Gastroesophageal sphincter (tissue), 4 donors: ENCODE measurements at places on chromosomes 12 and 14.

- no peak for ATAC-seq
These were observed 12.6 kb upstream of the PUS1 start for GRCh38 chr12:131916306-131917138.

DNA sequence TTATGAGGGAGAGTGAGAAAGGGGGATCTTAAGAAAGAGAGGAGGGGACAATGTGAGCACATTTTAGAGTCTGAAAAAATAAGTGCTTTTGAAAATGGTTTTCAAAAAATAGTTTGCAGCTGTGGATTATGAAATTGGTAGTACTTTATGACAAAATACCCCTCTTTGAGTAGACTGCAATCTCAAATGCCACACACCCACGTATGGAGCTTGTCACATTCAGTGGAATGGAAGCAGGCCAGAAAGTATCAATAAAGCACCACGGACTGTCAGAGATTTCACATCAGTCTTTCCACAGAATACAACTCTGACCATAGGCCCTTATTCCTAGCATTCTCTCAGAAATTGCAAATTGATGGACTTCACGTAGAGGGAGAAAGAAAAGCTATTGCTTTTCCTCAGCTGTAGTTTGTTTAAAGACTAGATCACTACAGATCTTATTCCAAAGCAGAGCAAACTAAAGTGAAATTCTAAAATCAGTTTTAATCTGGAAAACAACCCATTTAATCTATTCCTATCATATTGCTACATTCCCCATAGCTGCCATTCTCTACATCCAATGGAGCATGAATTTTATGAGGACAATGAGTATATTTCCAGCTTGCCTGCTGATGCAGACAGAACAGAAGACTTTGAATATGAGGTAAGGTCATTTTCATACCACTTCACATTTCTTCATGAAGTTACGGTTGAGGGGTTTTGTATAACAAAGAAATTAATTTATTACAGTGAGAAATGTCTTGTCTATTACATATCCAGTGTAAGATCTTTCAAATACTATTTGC is 321.3 kb downstream of the PDZRN4 start:
- ATAC-seq: no peak

GRCh38 chr14:62896932-62897456 is 148.3 kb downstream of the KCNH5 start:
- no peak for ATAC-seq

- peak; percentile 95 for ATAC-seq
These were observed 8.5 kb downstream of the WSB2 start for GRCh38 chr12:118052324-118053070.

- ATAC-seq: no peak
These were observed 191.4 kb upstream of the BCL2L14 start for GRCh38 chr12:11879306-11879705.

- ATAC-seq: no peak
These were observed 273.7 kb downstream of the DAD1 start for GRCh38 chr14:22315336-22315735.

GRCh38 chr12:112190231-112191025 is 65.1 kb downstream of the TRAFD1 start:
- ATAC-seq: no peak

DNA sequence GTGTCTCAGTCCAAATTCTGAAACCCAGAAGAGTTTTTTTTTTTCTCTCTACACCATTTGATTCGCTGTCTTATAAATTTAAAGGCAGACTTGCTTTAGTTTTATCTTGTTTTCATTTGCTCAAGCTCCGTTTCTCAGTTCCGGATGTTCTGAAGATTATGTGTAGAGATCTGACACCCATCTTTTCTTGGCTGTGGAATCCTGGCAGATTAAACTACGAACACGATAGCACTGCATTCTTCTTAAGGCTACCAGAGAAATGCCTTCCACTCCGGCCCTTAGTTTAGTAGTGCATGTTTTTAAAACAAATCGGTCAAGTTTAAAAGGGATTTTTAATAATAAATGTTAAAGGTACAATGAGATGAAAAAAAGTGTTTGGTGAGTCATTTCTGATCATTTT is 106.4 kb downstream of the LMO3 start:
- ATAC-seq: no peak

- ATAC-seq: no peak
These were observed 38.0 kb upstream of the ESRRB start for GRCh38 chr14:76337635-76338545.

- ATAC-seq: no peak
These were observed 120.4 kb downstream of the TBX5 start for GRCh38 chr12:114285554-114285953.

DNA sequence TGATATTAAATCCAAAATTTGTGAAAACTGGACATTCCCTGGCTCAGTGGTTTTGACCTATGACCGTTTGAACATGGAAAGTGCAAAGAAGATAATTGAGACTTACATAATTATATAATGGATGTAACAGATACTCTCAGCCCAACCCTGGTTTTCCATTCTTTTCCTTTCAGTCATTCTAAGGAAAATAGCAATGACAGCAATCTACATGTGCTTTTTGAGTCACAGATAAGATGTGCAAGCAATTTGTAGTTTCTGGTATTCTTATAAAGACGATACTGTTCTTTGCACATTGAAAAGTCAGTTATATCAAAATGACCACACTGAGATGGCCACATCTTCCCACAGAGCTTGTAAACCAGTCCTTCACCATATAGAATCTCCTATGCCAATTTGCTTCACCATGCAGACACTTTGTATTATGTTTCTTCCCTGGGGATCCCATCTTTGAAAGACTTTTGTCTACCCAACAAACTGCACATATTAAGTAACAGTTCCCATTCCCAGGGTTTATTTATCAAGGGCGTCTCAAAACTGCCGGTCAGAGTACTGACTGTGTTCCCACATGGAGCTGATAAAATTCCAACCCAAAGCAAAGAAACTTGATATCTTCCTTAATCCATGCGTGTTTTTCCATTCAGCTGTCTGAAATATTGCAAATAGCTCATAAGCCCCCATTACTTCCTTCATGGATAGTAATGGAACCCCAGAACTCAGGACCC is 34.8 kb downstream of the PLXNC1 start:
- ATAC-seq: no peak

DNA sequence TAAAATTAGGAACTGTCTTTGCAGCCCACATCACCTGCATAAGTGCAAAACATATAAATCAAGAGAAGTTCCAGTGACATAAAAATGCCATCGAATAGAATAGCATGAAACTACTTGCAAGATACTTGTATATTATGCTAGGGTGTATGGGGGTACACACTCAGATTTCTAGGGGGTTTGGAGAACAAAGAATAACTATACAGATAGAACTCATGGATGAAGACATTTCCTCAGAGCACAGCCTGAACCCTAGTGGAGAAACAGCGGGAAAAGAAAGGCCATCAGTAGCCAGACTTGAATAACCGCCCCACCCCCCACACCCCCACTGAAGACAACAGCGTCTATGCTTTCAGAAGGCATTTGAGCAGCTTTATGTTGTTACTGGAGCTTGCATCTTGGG is 425.8 kb downstream of the NPAS3 start:
- ATAC-seq: no peak

GRCh38 chr14:62661818-62662217 is 383.4 kb downstream of the KCNH5 start:
- ATAC-seq: no peak

DNA sequence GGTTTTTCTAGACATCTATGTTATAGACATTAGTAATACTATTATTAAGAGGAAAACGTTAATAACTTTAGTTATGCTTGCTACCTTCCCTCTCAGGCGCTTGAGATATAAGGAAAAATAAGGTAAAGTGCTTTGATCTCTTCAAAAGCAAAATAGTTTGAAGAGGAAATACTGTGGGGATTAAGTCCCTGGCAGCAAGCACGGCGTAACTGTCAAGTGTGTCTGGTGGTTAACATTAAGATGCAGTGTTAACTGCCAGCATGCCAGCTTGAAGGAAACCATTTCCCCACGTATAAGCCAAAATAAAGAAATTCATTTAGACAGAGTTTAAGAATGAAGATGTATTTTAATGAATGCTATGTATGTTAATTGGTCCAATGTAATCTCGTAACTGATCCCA is 31.8 kb downstream of the PELI2 start:
- ATAC-seq: no peak

GRCh38 chr12:93912086-93912733 is 235.0 kb downstream of the CRADD start:
- no peak for ATAC-seq

GRCh38 chr14:62673014-62673755 is 372.1 kb downstream of the KCNH5 start:
- ATAC-seq: no peak

- ATAC-seq: no peak
These were observed 184.1 kb downstream of the PRKD1 start for GRCh38 chr14:29743531-29743930.

DNA sequence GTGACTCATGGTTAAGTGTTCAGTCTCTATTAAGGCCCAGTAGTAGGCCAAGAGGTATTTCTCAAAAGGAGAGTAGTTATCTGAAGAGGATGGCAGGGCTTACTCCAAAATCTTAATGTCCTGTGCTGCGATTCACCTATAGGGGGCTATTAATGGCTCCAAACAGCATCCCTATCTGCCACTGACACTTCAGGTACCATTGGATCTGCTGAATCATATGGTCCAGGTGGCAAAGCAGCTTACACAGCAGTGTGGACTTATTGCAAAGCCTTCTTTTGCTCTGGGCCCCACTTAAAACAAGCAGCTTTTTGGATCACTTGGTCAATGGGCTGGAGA is 60.8 kb upstream of the ATP2B1 start:
- ATAC-seq: no peak

- ATAC-seq: no peak
These were observed 304.1 kb downstream of the SYT1 start for GRCh38 chr12:79168687-79169086.

DNA sequence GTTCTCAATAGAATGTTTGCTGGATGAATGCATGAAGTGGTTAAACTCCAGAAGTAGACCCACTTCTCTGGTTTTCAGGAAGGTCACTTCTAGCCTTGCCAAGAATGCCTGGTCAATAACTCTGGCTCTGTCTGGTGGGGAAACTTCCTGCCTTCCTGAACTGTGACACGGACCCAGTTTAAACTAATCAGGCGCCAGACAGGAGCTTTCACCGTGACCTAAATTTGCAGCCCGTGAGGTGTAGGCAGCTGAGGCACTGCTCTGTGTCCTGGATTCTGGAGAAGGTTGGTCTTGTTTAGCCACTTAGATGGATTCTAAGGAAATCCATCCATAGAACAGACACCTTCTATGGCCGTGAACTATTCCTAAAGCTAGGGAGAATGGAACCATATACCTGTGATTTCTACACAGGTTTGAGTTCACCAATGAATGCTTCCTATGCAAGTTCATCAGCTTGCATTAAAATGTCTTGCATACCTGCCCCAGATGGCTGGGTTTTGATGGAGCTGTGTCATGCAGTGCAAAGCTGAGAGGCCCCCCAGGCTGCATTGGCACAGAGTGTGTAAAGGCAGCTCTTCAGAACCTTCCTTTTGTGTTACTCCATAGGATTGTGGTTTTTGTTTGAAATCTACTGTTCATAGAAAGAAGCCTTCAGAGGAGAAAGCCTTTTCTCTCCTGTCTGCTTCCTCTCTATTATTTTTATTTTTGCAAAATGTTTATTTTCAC is 4.4 kb downstream of the CHST11 start:
- ATAC-seq: no peak

DNA sequence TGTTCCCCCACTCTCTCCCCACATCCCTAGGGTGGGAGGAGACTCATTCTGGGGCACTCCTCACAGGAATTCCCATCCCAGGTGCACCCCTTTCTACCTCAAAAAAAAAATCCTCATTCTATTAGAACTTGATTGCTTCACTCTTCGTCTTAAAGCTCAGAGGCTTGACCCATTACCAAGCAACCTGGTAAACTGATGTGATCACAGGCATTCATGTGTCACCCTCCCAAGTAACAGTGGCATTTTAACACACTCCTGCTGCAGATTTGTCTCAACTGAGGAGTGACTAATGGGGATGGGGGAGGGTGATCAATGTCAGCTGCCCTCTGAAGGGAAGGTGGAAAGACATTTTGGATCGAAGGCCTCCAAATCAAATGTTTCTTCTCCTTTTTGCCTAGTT is 78.1 kb upstream of the PTHLH start:
- ATAC-seq: no peak

DNA sequence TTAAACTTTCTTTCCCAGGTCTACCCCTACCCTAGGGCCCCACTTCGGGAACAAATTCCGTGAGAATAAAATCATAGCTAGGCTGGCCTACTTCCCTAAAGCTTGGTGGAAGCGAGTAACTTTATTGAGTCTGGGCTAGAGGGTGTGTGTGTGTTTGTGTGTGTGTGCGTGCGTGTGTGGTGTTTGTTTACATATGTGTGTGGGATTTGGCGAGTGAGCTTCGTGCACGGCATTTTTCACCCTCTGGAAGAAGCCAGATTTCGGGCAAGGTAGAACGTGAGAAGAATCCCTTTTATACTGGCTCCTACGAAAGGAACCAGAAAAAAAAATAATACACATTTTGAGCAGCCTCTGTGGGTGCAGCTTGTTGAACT is 7.5 kb upstream of the LHX5 start:
- no peak for ATAC-seq

- no peak for ATAC-seq
These were observed 782.5 kb downstream of the C12orf50 start for GRCh38 chr12:87246726-87247125.

GRCh38 chr12:53044896-53045695 is 4.8 kb upstream of the TNS2 start:
- ATAC-seq: no peak

- no peak for ATAC-seq
These were observed 36.7 kb upstream of the CLIP1 start for GRCh38 chr12:122459211-122459610.

DNA sequence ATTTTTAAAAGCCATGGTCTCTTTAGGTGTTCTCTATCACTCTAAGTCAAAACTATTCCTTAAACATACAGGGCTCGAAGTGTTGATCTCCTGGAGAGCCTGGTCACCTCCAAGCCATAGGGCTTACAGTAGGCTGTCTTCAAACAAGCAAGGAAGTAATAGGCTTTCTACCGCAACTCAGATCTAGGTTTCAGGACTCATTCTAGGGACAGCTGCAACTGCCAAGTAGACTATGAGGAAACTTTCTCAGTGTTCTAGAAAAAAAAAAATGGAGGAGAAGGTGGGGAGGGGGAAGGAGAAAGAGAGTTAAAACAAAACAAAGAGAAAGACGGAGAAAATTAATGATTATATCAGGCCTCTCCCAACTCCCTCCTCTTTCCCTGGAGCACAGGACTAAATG is 106.9 kb upstream of the ETV6 start:
- ATAC-seq: no peak

- ATAC-seq: no peak
These were observed 42.3 kb upstream of the EPS8 start for GRCh38 chr12:15831315-15831978.

GRCh38 chr12:97716356-97716755 is 253.8 kb downstream of the RMST start:
- ATAC-seq: no peak

- ATAC-seq: peak; percentile 81
These were observed 172.8 kb upstream of the LMNTD1 start for GRCh38 chr12:25725931-25726330.

- no peak for ATAC-seq
These were observed 269.0 kb upstream of the GARIN2 start for GRCh38 chr14:66920196-66920595.

GRCh38 chr14:71371711-71372396 is 464.6 kb downstream of the PCNX1 start:
- peak; percentile 50 for ATAC-seq

GRCh38 chr12:13094367-13094766 is 9.1 kb downstream of the GSG1 start:
- ATAC-seq: no peak
